ENCODE measurements at places on chromosomes 3 and 15.

DNA sequence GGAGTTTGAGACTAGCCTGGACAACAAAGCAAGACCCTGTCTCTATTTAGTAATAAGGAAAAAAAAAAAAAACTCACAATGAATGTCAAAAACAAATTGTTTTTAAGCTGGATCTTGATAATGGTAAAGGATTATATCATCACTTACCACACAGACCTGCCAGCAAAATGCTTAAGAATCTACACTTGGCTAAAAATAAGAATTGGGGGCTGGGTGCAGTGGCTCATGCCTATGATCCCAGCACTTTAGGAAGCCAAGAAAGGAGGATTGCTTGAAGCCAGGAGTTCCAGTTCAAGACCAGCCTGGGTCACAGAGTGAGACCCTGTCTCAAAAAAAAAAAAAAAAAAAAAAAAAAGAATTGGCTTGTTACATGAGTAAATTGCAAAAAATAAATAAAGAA is 31.0 kb downstream of the ACAP2 start:
- no peak for DNase-seq

- DNase-seq: no peak
Measured at GRCh38 chr15:44137750-44138149, 57.3 kb downstream of the FRMD5 start.

GRCh38 chr3:155702745-155703591 is 41.9 kb downstream of the PLCH1 start:
- no peak for DNase-seq

DNA sequence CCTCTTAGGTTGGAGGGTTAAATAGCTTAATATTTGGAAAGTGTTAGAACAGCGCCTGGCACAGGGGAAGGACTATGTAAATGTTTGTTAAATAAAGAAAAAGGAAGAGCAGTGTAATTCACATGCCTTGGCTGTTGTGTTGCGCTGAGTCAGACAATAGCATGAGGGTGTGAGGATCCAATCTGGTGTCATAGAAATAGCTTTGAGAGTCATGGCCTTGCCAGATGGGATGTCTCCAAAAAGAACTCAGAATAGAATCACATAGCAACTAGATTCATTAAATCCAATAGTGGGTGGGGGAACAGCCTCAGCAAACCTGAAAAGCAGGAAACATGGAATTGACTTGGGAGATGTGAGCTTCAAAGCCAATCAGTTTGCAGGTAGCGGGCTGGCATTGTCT is 3.9 kb upstream of the RBSN start:
- no peak for DNase-seq

- no peak for DNase-seq
Measured at GRCh38 chr3:136239094-136239493, 11.0 kb upstream of the PCCB start.

GRCh38 chr3:134959516-134959915 is 164.5 kb downstream of the EPHB1 start:
- no peak for DNase-seq

GRCh38 chr3:42742688-42743087 is 30.4 kb downstream of the CCDC13 start:
- no peak for DNase-seq

DNA sequence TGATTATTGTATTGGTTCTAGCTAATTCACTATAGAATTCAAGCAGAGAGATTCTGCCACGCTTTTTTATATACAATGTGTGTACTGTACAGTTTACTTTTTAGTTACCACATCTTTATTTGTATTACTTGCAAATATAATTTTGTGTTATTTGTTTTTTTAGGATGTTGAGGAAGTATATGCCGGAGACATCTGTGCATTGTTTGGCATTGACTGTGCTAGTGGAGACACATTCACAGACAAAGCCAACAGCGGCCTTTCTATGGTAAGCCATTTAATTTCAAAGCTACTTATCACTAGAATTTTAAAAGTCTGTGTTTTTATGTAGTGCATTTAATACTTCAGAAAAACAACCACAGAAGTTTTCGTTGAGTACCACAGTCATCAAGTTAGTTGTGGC is 11.7 kb downstream of the LXN start:
- DNase-seq: no peak

DNA sequence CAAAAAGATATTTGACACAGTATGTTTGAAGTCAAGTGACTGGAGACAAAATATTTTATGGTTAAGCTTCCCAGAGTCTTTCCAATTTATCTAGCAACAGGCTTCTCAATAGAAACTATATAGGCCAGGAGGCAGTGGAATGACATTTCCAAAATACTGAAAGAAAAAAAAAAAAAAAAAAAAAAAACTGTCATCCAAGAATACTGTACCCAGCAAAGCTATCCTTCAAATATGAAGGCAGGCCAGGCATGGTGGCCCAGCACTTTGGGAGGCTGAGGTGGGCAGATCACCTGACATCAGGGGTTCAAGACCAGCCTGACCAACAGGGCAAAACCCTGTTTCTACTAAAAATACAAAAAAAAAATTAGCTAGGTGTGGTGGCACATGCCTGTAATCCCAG is 20.9 kb downstream of the NME9 start:
- DNase-seq: no peak

DNA sequence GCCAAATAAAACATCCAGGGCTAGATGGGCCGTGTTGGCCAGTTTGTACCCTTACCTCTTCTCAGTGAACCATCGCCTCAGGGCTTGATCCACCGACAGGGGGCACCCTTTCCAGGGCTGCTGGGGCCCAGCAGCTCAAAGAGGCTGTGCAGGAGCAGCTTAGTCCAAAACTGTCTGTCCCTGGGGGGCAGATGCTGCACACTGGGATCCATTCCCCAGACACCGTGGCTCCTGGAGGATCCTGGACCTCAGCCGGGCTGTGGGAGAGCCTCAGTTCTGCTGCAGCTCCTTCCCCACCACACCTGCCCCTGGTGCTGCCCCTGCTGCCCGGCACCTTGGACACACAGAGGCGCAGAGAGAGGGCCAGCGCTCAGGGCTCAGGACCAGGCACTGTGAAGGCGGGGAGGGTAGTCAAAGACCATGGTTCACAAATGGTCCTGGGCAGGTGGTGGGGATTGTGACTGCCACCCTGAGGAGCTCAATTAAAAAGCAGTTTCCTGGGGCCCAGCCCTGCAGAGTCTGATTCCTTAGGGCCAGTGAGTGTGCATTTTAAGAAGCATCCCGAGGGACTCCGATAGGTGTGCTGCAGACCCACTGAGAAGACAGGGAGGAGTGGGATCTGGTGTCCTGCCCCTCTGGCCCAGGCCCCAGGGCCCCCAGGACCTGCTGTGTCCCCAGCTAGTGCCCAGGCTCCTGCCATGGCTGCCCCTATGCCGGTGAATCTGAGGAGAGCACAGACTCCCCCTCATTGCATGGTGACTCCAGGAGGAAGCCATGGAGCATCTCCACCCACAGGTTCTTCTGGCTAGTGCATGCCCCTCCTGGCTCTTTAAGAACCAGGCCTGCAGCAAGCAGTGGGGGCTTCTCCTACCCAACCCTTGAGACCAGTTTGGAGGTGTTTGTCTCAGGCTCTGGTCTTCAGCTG is 86.5 kb upstream of the PRR20G start:
- DNase-seq: no peak

GRCh38 chr15:48345516-48345915 is 14.3 kb downstream of the DUT start:
- DNase-seq: no peak

- no peak for DNase-seq
Measured at GRCh38 chr3:55877703-55878102, 390.6 kb upstream of the WNT5A start.

DNA sequence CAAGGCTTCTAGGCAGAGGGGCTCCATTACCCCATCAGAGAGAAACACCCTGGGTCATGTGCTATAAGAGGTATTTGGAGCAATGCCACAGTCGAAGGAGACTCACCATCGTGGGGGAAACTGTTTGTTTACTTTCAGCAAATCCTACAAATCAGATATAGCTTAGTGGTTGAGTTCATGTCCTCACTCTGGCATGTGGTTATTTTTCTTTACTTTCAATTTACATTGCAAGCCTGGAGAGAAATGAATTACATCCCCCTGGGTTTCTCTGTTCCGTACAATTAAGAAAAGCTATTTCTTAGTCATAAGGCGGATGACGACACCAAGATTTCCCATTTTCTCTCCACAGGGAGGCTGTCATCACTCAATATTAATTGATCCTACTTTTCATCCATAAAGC is 36.9 kb downstream of the RFTN1 start:
- DNase-seq: no peak

GRCh38 chr3:58298190-58298589 is 7.9 kb upstream of the RPP14 start:
- no peak for DNase-seq

- DNase-seq: no peak
Measured at GRCh38 chr3:4856136-4856535, 123.1 kb upstream of the BHLHE40 start.

- DNase-seq: no peak
Measured at GRCh38 chr15:89326316-89326715, 8.3 kb downstream of the POLG start.

DNA sequence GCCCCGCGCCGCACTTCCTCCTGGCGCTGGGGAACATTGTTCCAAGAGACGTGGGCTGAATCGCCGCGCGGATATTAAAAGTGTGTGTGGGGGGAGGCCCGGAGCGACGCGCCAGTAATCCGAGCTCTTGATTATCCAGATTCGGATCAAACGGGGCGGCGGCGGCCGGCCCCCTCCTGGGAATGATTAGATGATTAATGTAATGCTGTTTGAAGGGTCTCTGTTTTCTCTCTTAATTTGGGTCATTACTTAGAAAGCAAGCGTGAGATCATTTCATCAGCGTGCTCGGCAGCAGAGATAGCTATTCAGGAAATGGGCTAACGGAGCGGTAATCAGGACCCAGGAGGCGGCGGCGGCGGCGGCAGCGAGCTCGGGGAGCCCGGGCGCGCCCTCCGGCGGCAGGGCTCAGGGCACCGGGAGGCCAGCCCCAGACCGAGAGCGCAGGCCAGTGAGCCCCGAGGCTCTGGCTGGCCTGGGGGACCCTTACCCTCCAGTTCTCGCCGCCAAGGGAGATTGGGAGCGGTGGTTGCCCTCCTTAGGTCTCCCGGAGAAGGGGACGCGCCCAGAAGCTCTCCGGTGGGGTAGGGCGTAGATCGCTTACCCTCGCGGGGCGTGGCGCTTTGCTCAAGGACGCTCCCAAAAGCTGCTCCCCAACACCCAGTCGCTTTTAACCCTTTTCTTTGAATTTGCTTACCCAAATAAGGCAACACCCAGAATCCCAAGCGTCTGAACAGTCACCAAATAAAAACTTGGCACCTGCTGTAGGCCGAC is 4.5 kb downstream of the FEZF2 start:
- DNase-seq: no peak

DNA sequence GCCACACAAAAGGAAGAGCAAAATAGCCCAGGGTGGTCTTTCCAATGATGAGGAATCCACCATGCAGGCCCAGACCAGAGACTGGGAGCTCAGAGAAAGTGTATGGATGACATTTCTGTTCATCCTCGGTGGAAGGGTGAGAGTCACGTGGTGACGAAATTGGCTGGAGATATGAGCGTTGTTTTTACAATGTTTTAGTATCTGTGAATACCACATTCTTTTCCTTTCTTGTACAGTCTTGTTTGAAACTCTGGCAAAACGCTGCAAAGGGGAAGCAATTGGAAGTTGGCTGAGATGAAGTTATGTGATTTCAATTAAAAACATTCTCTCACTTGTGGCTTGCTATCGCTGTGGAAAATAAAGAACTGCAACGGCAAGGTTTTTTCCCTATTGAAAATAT is 137.5 kb downstream of the MAGI1 start:
- DNase-seq: no peak

DNA sequence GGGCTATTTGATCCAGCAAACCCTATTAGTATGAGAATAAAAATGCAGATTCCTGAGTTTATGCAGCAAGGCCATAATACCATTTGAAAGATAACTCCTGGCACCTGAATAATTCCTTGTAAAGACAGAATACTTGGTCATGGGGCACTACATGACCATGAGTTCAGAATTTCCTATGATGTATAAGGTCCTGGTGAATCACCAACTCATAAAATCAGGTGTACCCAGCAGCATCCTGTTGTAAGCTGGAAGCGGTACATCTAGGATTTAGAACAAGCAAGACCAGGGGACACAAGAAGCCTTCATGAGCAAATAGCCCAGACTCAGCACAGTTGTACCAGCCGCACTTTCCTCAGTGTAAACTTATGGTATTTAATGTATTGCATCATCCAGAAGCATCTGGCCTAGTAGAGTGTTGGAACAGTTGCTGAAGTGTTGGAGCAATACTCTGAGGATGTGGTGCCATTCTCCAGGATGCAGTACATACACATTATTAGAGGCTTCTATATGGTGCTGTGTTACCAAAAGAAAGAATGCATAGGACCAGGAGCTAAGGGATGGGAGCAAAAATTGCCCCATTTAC is 233.4 kb downstream of the SQOR start:
- DNase-seq: no peak

DNA sequence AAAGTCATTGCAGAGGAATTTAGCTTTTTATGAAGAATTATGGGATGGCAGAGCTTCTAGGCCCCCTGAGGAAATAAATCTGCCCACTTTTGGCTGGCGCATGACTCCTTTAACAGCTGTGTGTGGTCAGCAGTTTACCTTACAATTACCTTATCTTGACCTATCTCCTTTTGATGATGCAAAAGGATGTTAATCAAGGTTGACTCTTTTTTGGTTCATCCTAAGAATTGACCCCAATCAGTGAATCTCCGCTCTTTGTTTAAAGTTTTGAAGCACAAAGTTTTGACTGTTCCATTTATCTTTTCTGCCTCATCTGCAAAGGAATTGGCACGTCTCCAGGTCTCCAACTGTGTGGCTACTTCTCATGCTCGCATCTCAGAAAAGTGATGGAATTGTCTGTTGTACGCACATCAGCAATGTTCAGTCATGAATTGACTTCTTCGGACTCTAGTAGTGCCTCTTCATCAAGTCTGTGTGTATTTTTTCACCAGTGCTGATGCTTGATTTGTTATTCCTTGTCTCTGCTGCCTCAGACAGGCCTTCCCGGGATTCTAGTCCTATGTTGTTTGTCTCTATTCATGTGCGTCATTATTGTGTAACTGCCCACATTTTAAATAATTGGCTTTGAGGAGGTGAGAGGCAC is 196.2 kb upstream of the CFAP20DC start:
- no peak for DNase-seq

DNA sequence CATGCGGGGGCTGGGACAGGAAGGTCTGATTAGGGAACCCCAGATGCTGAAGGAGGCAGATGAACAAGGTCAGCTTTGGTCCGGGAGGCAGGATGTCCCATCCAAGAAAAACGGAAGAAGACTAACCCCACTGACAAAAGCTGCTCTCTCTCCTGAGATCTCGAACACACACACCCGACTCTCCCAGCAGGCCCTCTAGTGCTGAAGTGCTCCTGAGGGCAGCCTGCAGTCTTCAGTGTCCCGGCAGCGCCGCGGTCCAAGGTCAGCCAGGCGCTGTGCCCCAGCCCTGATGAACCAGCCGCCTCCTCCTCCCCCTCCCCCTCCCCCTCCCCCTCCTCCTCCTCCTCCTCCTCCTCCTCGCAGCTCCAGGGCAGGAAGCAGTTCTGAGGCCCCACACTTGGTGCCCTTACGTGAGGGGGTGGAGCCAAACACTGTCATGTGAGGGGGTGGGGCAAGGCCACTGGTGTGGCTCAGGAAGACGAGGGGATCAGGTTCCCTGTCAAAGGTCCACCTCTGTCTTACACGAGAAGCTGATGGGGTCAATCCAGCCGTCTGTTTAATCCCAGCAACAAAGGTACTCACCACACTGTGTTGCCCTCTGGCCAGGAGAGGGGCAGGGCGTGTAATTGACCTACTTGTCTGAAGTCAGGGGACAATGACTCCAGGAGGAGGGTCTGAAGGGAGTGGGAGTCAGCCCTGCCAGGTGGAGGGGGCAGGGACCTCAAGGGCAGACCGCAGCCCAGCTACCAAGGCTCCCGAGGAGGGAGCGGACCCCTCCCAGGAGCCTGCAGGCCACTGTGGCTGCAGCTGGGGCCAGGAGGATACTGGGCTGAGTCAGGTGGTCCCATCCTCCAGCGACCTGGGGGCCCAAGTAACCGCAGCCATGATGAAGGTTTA is 34.3 kb downstream of the PRR23E start:
- no peak for DNase-seq
